Endothelial cell (in vitro differentiated cells): ENCODE measurements at places on chromosomes 3 and 15. TPM values are rescaled to one million over a fixed set of nuclear protein-coding genes. Genes with fewer than 3 reads are reported as not detected.

DNA sequence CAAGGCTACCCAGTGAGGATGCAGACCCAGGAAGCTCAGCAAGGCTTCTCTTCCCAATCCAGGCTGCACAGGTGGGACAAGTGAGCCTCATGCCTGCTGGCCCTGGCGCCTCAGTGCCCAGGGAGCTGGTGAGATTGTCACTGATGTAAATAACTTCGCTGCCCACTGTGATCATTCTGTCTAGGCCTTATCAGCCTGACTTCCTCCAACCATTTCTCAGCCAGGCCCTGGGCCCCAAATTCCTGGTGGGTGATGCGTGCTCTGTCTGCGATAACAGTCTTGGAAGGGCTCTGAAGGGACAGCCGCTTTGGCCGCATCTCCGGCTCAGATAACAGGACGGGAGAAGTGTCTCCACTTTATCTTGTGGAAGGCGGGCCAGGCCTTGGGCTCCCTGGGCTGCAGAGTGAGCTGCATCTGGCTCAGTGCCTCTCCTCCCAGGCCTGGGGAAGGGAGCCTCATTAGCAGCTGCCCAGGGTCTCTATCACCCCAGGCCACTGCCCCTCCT lies 2.2 kb upstream of the FBLN2 start:
- no peak for DNase-seq
- H3K27me3 ChIP-seq: peaks cover 14% of the 10 kb centered on the region
- H3K4me1 ChIP-seq: peaks cover 14% of the 10 kb centered on the region

GRCh38 chr3:15330031-15330596 lies 2.3 kb downstream of the SH3BP5 start:
- H3K27ac ChIP-seq: peak overlapping the region; percentile 63
- peaks cover 66% of the 10 kb centered on the region for H3K4me1 ChIP-seq
- peaks cover 9% of the 10 kb centered on the region for H3K27me3 ChIP-seq
- DNase-seq: no peak
- peak overlapping the region; percentile 79 for H3K4me3 ChIP-seq

Gene ZBTB47
- 20.5 TPM for total RNA-seq

Gene TRPM1
- total RNA-seq: not detected

DNA sequence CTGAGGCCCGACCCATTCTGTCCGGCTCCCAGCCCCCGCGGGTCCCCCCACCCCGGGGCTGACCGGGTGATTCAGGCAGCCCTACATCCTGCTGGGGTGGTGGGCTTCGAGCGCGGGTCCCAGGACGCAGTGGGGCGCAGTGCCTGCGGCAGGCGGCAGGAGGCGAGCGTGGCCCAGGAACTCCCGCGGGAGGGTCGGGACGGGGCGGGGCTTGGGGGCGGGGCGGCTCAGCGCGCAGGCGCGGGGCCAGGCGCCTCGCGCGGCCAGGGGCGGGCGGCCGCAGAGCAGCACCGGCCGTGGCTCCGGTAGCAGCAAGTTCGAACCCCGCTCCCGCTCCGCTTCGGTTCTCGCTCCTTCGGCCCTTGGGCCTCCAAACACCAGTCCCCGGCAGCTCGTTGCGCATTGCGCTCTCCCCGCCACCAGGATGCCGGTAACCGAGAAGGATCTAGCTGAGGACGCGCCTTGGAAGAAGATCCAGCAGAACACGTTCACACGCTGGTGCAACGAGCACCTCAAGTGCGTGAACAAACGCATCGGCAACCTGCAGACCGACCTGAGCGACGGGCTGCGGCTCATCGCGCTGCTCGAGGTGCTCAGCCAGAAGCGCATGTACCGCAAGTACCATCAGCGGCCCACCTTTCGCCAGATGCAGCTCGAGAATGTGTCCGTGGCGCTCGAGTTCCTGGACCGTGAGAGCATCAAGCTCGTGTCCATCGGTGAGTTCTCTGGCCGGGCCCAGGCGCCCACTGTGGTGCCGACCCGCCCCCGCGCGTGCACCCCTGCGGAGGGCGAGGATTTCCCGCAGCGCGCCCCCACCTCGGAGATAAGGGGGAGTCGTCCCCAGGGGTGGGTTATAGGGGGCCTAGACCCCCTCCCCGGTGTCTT lies at the start of gene FLNB:
FLNB (plus strand) TSS at position 282 of the 885 bp plus-strand sequence; CDS start at position 425, 143 bp downstream.
- DNase-seq: peak; percentile 93
- peak within 1 kb of the TSS; percentile 99 for H3K4me3 ChIP-seq
- H3K4me1 ChIP-seq: peaks cover 37% of the 10 kb centered on the region
- H3K27me3 ChIP-seq: peaks cover 4% of the 10 kb centered on the region

DNA sequence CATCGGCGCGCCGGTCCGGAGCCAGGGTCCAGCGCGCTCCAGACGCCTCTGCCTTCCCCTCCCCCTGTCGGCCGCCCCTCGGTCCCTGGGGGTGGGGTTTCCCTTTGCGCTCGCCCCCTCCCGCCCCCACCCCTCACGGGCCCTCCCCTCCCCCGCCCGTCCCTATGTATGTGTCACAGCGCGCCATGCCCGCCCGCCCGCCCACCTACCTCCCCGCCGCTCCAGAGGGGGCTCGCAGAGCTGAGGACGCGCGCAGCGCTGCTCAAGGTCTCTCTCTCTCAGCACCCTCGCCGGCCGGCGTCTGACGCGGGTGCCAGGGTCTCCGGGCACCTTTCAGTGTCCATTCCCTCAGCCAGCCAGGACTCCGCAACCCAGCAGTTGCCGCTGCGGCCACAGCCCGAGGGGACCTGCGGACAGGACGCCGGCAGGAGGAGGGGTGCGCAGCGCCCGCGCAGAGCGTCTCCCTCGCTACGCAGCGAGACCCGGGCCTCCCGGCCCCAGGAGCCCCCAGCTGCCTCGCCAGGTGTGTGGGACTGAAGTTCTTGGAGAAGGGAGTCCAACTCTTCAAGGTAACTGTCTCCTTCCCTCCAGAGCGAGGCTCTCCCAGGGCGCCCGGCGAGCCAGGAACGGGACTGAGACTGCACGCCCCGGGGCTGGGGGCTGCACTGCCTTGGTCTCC lies at the start of gene ACAN:
ACAN (plus strand) TSS at position 196 of the 679 bp plus-strand sequence. CDS start 32,771 bp downstream, outside the sequence.
- H3K27ac ChIP-seq: no peak within 1 kb of the TSS
- peaks cover 27% of the 10 kb centered on the region for H3K27me3 ChIP-seq
- H3K36me3 ChIP-seq: no peaks in the 10 kb centered on the region
- H3K4me3 ChIP-seq: peak within 1 kb of the TSS; percentile 89

Gene MYZAP
- 55.3 TPM for total RNA-seq

DNA sequence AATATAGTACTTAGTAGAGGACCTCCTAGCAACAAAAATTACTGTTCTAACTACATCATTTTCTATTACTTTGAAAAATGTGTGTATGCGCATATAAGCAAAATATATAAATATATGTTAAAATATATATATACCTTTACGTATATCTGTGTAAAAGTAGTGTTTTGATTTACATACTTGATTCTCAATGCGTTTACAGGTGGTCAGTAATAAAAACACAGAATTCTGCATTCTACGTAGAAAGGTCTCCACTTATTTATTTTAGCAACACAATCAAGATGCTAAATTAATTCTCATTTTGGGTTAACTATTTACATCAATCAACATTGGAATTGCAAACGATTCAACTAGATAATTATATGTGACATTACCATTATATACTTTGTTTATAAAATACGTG lies 158.0 kb downstream of the ATG7 start:
- H3K36me3 ChIP-seq: no peaks in the 10 kb centered on the region
- H3K27me3 ChIP-seq: no peaks in the 10 kb centered on the region
- H3K4me1 ChIP-seq: peaks cover 5% of the 10 kb centered on the region
- no peak for DNase-seq
- H3K4me3 ChIP-seq: no peak overlapping the region

Gene FRMD5
- 0.54 TPM for total RNA-seq

- no peak overlapping the region for H3K27ac ChIP-seq
- H3K27me3 ChIP-seq: peaks cover 7% of the 10 kb centered on the region
- no peak overlapping the region for H3K4me3 ChIP-seq
- peaks cover 11% of the 10 kb centered on the region for H3K4me1 ChIP-seq
- H3K36me3 ChIP-seq: peaks cover 5% of the 10 kb centered on the region
Observed at GRCh38 chr3:72720566-72720965, 127.7 kb downstream of the SHQ1 start.

DNA sequence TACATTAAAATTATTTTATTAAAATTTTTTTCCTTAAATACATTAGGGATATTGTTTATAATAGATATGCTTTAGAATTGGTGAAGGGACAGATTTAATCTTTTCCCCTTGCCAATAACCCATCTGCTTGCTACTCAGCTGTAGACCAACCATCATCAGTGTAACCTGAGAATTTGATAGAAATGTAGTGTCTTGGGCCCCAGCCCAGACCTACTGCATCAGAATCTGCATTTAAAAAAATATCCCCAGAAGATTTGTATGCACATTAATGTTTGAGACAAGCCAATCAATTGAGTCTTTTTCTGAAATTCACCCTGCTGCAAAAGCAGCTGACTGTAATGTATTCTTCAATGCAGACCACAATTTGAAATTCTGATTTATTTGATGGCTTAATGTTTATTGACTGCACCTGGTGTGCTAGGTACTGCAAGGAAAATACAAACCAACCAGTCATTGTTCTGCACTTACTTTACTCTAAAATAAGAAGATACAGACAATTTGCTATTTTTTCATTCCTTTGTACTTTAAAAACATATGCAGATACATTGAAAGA lies 190.7 kb upstream of the SGO1 start:
- no peak for DNase-seq
- peaks cover 19% of the 10 kb centered on the region for H3K4me1 ChIP-seq
- H3K4me3 ChIP-seq: no peak overlapping the region
- H3K27me3 ChIP-seq: peaks cover 2% of the 10 kb centered on the region
- no peaks in the 10 kb centered on the region for H3K36me3 ChIP-seq
- no peak overlapping the region for H3K27ac ChIP-seq

Gene SLC27A2
- total RNA-seq: 0.51 TPM

- no peak overlapping the region for H3K27ac ChIP-seq
- H3K27me3 ChIP-seq: peaks cover 2% of the 10 kb centered on the region
- H3K4me1 ChIP-seq: no peaks in the 10 kb centered on the region
- H3K4me3 ChIP-seq: no peak overlapping the region
- H3K36me3 ChIP-seq: no peaks in the 10 kb centered on the region
- DNase-seq: peak; percentile 66
Observed at GRCh38 chr15:72722071-72722696, 36.2 kb downstream of the BBS4 start.

GRCh38 chr15:98528046-98528725 lies 120.2 kb upstream of the IGF1R start:
- H3K27ac ChIP-seq: no peak overlapping the region
- H3K27me3 ChIP-seq: peaks cover 4% of the 10 kb centered on the region
- H3K36me3 ChIP-seq: no peaks in the 10 kb centered on the region
- no peak for DNase-seq
- H3K4me1 ChIP-seq: peaks cover 8% of the 10 kb centered on the region
- no peak overlapping the region for H3K4me3 ChIP-seq

DNA sequence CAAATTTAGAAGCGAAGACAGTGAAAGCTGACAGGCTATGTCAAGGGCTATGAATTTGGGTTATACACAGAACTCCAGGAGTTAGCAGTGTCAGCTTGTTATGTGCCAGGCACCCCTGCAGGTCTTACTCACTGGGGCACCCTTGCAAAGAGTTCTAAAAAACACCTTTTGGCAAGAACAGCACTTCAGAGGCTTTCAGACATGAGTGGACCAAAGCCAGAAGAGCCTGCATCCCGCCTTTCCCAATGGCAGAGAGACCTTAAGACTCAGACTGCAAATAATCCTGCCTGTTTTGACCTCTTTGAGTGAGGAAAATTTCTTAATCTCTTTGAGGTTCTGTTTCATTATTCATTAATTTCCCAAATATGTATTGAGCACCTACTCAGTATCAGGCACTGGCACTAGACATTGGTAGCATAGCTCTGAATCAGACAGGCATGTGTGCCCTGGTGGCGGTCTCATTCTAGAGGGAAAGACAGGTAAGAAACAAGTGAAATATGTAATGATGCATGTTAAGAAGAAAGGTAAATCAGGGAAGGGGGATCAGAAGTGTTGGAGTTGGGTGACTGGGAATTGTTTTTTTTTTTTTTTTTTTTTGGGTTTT lies 280.0 kb downstream of the KBTBD8 start:
- no peak overlapping the region for H3K4me3 ChIP-seq
- H3K27me3 ChIP-seq: no peaks in the 10 kb centered on the region
- H3K4me1 ChIP-seq: no peaks in the 10 kb centered on the region
- no peak for DNase-seq
- H3K27ac ChIP-seq: no peak overlapping the region
- no peaks in the 10 kb centered on the region for H3K36me3 ChIP-seq

- H3K4me1 ChIP-seq: no peaks in the 10 kb centered on the region
- H3K27ac ChIP-seq: no peak overlapping the region
- no peaks in the 10 kb centered on the region for H3K36me3 ChIP-seq
- DNase-seq: no peak
- no peak overlapping the region for H3K4me3 ChIP-seq
Observed at GRCh38 chr3:4898454-4899313, 80.6 kb upstream of the BHLHE40 start.

Gene CCDC54
- not detected for total RNA-seq
